ENCODE measurements at places on chromosomes 12 and 14.

GRCh38 chr12:128818065-128819022 is 5.4 kb downstream of the SLC15A4 start:
- peak; percentile 52 for DNase-seq

DNA sequence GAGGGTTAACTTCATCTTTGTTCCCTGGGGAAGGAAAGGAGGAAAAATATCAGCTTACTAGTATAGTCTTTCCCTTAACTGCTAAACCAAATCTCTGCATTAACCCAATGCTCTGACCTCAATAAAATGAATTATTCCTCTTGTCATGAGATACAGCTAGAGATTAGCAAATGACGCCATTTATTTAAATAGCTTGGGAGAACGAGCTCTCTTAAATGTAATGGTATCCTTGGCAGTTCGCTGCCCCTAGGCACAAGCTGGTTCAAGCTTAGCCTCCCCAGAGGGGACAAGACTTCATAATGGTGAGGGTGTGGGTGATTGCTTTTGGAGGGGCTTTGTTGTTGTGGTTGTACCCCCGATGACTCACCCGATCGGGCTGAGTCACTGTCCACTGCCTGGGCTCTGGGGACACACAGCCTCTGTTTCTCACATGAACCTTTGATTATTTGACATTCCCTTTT is 19.6 kb downstream of the FNTB start:
- DNase-seq, result no peak

DNA sequence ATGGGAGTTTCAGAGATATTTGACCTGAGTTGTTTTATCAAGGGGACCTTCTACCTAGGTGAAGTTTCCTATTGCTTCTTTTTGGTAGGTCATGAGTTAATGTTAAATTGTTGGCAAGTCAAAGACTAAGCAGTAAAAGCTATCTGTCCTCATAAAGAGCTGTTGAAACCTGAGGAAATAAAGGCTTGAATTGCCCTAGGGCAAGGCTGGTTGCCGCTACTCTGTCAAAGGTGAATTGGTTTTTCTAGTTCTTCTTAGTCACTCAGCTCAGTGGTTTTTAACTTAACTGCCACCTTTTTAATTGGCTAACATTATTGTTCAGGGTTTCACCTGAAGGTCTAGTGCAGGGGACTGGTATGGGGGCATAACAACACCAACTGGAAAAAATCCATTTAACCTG is 441.6 kb upstream of the FBXO33 start:
- DNase-seq, result no peak

GRCh38 chr14:68501614-68502052 is 291.2 kb downstream of the ZFP36L1 start:
- DNase-seq, result peak; percentile 61

All from RCC 7860 (cell line).